ENCODE measurements at places on chromosomes 5 and 9. TPM values are rescaled to one million over a fixed set of nuclear protein-coding genes. Genes with fewer than 3 reads are reported as not detected.

The SLC6A19 gene
- not detected for total RNA-seq

The GMCL2 gene
- total RNA-seq, result not detected

The WNK2 gene
- 4.7 TPM for total RNA-seq

The ASTN2 gene
- total RNA-seq, result 7.1 TPM

The ABO gene
- total RNA-seq, result 0.14 TPM

The SPINK7 gene
- not detected for total RNA-seq

The MEF2C gene
- 94.0 TPM for total RNA-seq

The NEUROG1 gene
- not detected for total RNA-seq

The LCN12 gene
- total RNA-seq, result not detected
